ENCODE measurements at places on chromosomes 1 and 21. TPM values are rescaled to one million over a fixed set of nuclear protein-coding genes. Genes with fewer than 3 reads are reported as not detected.

GBP4 gene
- total RNA-seq: 0.83 TPM

DNAJC6 gene
- total RNA-seq: 11.2 TPM

AGT gene
- total RNA-seq: not detected

WDR4 gene
- total RNA-seq: 17.6 TPM

NGF gene
- 9.7 TPM for total RNA-seq

PRELP gene
- not detected for total RNA-seq

OR2T2 gene
- not detected for total RNA-seq

S100A13 gene
- 144 TPM for total RNA-seq

POFUT2 gene
- 29.0 TPM for total RNA-seq

MNDA gene
- not detected for total RNA-seq

ZSWIM5 gene
- total RNA-seq: 0.55 TPM

GPR52 gene
- 0.55 TPM for total RNA-seq

TFF3 gene
- total RNA-seq: not detected

DMBX1 gene
- 0.79 TPM for total RNA-seq

PLA2G2F gene
- total RNA-seq: 0.20 TPM

CD1B gene
- total RNA-seq: not detected

TTC39A gene
- total RNA-seq: 10.4 TPM

SH3GLB1 gene
- total RNA-seq: 38.3 TPM

SPRR3 gene
- total RNA-seq: 0.57 TPM

DIO1 gene
- total RNA-seq: not detected

F3 gene
- 434 TPM for total RNA-seq

NDC1 gene
- total RNA-seq: 47.6 TPM

UHMK1 gene
- 49.5 TPM for total RNA-seq

PLA2G5 gene
- not detected for total RNA-seq
